ENCODE measurements at places on chromosomes 1 and 21.

GRCh38 chr1:236425031-236425663, 31.1 kb downstream of the EDARADD start:
- DNase-seq, result no peak

- no peak for DNase-seq
Observed at GRCh38 chr1:113088972-113089371, 16.0 kb downstream of the LRIG2 start.

DNA sequence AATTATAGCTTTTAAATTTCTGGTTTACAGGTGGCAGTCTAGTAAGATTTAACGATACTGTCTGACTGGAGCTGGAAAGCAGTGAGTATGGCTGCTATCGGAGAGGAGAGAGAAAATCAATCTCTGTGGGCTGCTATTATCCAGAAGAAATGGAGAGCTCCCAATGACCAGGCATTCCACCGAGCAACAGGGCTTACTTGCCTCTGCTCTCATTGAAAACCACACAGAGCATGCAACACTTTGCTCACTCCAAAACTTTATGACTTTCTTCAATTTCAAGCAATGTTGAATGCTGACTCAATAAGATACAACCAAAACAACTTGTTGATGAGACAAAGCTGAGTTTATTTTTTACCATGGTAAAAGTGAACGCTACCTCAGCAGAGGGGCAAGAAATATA, 337.0 kb upstream of the NCAM2 start:
- DNase-seq, result no peak

DNA sequence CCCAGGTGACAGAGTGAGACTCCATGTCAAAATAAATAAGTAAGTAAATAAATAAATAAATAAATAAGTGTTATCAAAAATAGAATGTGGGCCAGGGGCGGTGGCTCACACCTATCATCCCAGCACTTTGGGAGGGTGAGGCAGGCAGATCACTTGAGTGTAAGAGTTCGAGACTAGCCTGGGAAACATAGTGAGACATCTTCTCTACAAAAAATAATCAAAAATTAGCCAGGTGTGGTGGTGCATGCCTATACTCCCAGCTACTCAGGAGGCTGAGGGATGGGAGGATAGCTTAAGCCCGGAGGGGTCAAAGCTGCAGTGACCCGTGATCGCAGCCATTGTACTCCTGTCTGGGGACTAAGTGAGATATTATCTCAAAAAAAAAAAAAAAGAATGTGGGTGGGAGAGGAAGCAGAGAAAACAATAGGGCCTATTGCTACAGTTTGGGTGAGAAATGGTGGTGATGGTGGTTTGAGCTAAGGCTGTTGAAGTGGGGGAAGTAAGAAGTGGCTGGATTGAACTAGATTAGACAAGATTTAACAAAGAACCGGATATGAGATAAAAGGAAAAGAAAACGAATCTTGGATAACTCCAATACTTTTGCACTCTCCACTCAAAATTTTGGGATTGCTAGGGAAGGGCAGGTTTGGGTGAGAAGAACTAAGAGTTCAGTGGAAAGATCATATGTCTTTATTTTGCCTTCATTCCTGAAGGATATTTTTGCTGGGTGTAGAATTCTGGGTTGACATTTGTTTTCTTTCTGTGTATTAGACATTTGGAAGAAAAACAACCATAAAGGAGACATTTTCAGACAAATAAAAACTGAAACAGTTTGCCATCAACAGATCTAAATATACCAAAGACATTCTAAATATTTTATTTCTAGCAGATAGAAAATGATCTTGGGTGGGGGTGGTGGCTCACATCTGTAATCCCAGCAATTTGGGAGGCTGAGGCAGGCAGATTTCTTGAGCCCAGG, 57.1 kb upstream of the SPOCD1 start:
- no peak for DNase-seq

- DNase-seq, result no peak
Observed at GRCh38 chr1:166952002-166952746, 23.2 kb downstream of the ILDR2 start.

DNA sequence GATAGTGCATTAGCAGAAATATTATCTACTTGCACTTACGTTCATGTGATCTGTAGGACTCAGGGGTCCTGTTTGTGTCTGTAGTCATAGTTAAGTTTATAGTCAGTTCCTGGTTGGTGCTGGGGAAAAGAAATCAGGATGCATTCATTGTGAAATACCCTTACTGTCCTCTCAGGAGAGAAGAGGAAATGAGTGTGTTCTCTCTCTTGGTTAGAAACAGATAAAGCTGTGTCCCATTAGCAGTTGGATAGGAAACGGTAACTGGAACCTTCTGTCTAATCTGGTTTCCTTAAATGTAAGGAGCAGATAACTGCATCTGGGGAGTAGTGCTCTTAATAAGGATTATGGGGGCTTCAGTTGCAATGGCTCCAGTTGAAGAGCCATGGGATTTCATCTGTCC, 8.9 kb downstream of the SDCCAG8 start:
- DNase-seq, result peak; percentile 83

DNA sequence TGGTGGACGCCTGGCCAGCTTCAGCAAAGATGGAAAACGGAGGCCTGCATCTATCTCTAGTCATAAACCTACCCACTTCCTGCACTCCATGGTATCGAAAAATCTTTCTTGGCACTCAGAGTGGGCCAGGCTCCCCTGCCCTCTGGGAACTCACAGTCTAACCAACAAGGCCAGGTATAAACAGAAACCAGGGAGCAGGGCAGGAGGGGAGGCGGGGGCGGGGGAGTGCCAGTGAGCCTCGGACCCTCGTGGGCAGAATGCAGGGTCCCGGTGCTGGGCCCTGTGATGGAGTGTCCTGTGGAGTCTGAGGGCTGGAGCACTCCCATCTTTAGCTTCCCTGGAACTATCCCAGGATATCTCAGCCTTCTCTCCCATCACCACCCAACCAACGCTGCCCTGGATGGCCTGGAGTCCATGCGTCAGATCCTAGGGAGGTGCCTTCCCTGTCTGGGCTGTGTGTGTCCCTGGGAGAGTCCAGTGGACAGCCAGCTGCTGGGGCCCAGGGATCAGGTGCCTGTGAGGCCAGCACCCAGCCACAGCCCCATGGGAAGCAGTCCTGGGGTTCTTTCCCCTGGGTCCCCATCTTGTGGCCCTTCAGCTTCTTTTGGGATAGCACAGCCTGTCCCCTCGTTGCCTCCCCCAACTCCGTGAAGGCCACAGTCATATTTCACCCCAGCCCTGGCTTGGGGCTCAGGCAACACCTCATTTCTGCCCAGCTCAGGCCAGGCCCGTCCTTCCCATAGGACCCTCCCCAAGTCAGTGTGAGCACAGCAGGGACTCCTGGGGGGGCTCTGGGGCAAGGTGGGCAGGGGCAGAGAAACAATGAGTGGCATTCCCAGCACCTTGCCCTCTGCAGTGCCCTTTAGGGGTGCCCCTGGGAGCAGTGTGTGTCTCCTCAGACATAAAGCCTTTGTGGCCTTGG, 1.1 kb upstream of the EPS8L3 start:
- DNase-seq, result no peak

GRCh38 chr1:150072959-150073358, 5.4 kb downstream of the VPS45 start:
- DNase-seq, result no peak

- no peak for DNase-seq
Observed at GRCh38 chr1:21117597-21118001, 59.1 kb downstream of the EIF4G3 start.

DNA sequence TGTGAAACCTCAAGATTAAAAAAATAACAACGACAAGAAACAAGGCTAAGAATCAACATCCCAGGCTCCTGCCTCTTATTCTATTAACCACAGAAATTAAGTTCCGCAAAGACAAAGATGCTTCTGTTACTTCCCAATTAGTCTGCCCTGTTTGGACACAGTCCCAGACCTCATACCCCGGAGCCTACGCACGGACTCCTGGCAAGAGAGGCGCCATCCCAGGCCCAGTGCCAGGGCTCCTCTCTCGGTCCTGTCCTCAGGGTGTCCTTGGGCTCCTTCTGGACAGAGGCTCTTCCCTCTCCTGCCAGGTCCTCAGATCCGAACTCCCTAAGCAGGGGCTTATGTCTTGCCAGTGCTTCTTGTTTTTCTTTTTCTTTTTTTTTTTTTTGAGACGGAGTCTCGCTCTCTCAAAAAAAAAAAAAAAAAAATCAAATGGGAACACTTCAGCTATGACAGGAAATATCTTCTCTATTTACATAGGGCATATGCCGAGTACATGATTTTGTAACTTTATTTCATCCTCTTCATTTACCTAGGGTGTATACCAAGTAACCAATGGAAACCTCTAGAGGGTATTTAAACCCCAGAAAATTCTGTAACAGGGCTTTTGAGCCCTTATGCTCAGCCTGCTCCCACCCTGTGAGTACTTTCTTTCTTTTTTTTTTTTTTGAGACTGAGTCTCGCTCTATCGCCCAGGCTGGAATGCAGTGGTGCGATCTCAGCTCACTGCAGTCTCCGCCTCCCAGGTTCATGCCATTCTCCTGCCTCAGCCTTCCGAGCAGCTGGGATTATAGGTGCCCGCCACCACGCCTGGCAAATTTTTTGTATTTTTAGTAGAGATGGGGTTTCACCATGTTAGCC, 11.7 kb upstream of the ENO1 start:
- DNase-seq, result no peak

GRCh38 chr1:109725510-109725909, 13.5 kb downstream of the GSTM5 start:
- no peak for DNase-seq

DNA sequence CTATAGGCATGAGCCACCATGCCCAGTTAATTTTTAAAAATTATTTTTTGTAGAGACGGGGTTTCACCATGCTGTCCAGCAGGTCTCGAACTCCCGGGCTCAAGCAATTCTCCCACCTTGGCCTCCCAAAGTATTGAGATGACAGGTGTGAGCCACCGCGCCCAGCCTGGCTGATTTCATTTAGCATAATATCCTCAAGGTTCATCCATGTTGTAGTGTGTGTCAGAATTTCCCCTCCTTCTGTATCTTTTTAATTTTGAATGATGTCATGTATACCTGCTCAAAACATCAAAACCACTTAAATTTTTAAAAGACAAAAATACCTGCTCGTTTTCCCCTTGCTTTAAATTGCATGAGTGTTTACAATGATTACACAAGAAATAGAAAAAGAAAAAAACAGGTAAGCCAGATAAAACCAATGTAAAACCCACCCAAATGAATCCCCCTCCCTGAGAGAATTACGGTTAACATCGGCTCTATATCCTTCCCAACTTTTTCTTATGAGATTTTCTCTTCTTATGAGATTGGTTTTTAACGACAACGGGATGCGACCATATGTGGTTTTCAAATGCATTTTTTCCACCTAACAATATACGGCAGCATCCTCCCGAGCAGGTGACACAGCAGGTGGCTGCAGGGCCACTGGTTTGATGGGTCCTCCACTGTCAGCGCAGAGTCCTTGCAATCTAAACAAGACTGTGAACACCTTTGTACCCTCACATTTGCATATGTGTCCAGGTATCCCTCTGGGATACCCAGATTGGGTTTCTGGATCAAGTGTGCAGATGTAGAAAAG, 22.1 kb downstream of the IFFO2 start:
- DNase-seq, result no peak

DNA sequence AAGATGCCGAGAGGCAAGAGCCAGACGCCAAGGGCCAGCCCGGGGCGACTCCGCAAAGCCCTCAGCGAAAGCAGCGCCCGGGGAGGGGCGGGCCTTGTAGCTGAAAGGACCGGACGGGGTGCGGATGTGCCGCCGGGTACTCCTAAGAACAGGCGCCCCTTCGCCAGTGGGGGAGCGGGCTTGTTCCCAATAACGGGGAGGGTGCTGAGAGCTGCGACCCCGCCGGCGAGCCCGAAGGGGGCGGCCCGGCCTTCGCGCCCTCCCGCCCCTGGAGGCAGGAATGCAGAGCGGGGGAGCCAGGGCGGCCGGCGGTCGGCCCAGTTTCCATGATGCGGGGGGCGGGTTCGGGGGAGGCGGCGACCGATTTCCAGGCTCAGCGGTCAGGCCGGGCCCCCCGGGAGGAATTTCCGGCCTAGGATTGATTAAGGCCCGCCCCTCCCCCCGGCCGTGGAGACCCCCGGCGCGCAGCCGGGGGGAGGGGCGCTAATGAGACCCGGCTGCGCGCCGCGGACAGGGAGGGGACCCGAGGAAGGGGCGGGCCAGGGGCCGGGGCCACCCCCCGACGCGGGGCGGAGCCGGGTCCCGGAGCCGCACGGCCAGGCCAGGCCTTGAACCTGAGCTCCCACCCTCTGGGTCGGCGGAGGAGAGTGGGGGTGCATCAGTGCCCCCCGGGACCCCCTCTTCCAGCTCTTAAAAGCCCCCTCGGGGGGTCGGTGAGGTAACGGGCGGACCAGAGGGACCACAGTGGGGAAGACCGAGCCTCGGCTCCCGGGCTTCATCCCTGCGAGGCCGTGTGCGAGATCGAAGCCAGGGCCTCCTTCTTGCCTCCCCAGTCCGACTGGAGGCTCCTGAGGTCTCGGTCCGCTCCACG, 898 bp upstream of the TMEM200B start:
- DNase-seq, result no peak

DNA sequence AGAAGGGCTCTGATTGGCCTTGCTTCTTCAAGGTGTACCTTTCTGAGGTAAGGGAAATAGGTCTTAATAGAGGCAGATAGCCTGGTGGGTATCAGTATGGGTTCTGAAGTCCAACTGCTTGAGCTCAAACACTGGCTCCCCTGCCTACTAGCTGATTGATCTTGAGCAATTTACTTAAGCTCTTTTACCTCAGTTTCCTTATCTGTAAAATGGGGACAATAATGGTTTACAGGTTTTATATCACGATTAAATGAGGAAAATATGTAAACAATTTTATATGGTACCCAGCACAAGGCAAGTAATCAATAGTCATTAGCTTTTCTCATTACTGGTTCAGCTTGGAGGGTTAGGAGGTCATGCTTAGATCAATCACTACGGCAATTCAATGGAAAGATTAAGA, 75.8 kb upstream of the VTCN1 start:
- DNase-seq, result no peak

GRCh38 chr1:211742889-211743529, 67.6 kb upstream of the NEK2 start:
- no peak for DNase-seq

DNA sequence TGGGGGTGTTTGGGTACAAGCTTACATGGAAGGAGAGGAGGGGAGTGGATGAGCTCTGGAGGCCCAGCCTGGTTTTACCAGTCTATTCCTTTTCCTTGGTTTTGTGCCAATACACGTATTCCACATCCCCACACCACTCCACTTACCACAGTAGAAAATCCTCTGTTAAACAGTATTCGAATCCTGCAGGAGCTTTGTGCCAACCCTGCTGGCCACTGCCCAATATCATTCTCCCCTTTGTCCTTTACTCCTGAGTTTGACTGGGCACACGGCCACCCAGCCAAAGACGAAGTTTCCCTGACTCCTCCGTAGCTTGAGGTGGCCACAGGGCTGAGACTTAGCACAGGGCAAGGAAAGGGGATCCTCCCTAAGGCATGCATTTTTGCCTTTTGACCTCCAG, 61.6 kb downstream of the TMCO4 start:
- no peak for DNase-seq

GRCh38 chr1:108551137-108551862, 8.6 kb upstream of the EEIG2 start:
- no peak for DNase-seq

DNA sequence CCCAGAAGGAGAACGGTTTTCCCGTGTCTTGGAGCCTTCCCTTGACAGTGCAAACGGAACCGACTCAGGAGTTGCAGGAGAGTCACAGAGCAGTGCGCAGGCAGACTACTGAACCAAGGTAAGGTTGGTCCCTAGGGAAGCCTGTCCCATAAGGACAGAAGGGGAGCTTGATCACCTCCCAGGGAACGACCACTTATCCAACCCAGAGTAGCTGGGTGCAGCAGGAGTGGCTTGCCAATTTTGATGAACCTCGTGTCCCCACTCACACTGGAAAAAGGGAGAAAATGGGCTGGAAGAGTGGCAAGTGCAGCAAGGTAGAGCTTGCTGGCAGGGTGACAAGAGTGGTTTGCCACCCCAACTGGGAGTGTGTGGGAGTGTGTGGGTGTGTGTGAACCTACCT, 95.1 kb downstream of the LIPI start:
- DNase-seq, result no peak

GRCh38 chr1:1115136-1115785, 628 bp downstream of the C1orf159 start:
- no peak for DNase-seq
